ENCODE measurements at places on chromosomes 3 and 15. TPM values are rescaled to one million over a fixed set of nuclear protein-coding genes. Genes with fewer than 3 reads are reported as not detected.

DNA sequence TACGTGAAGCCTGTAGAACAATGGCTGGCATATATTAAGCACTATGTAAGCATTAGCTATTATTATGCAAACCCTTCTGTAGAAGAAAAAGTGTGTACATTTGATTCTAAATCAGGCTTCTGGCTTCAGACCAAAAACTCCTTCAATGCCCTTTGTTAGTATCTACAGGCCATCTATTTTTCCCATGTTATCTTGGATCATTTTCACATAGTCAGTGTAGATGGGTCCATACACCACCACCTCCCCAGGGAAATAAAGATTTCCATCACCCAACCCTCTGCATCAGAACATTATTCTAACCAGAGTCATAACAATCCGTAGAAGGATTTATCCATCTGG, 8.0 kb upstream of the KLHL6 start:
- DNase-seq, result peak; percentile 33

Gene ZWILCH
- total RNA-seq, result 8.3 TPM

DNA sequence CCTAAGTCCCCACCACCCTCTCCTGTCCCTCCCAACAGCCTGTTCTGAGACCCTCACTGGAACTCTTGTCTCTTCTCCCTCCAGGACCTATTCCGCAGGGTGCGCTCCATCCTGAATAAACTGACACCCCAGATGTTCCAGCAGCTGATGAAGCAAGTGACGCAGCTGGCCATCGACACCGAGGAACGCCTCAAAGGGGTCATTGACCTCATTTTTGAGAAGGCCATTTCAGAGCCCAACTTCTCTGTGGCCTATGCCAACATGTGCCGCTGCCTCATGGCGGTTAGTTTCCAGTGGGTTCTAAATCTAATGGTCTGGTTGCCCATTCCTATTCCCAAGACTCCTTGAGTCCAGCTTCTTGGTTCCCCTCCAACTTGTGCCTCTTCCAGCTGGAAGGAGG, 9.3 kb downstream of the EIF4G1 start:
- no peak for DNase-seq

GRCh38 chr3:45688194-45688881, 858 bp upstream of the SACM1L start:
- peak; percentile 52 for DNase-seq

Gene C3orf33
- 1.4 TPM for total RNA-seq

DNA sequence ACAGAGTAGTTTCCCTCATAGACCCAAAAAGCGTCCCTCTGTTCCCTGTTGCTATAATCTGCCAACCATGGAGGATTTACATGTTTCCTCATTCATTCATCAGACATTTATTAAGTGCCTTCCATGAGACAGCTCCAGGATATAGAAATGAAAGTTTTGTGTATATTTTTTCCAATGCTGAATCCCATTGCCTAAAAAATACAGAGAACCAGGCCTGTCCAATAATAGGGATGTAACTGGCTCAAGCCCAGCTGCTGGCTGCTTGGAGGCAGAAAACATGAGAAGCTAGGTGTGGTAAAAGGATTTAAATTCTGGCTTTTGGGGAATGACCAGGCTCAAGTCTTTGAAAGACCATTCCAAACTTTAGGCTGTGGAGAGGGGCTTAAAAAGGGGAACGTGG, 41.5 kb downstream of the RARB start:
- DNase-seq, result no peak

- no peak for DNase-seq
Measured at GRCh38 chr3:157912514-157913451, 193.4 kb downstream of the SHOX2 start.

DNA sequence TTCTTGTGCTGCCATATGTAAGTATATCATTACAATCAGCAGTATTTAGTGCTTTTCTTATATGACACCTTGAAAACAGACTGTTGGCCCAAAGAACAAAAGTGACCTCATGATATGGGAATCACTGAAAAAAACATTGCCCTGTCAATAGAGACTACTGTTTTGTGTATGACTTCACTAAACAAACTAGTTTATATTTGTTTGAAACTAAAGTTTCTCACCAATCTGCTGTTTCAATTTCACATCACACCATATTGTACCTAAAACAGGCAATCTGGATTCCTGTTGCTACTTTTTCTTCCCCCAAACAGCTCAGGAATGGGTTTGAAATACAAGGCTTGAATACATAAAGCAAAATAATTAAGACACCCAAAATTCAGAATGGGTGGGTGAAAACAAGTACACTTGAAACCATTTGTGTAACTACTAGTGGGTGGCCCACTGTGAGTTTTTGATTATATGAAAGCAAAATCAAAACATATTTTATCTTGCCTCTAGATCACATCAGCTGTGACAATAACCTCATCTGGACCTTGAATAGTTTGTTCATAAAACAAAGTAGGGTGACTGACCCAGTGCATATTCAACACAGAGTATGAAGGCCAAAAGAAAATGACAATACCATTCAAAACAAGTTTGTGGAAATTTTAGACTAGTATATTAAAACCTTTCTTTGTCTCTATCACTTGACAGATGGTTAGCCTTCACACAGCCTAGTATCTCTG, 5.9 kb downstream of the ZBTB20 start:
- no peak for DNase-seq

DNA sequence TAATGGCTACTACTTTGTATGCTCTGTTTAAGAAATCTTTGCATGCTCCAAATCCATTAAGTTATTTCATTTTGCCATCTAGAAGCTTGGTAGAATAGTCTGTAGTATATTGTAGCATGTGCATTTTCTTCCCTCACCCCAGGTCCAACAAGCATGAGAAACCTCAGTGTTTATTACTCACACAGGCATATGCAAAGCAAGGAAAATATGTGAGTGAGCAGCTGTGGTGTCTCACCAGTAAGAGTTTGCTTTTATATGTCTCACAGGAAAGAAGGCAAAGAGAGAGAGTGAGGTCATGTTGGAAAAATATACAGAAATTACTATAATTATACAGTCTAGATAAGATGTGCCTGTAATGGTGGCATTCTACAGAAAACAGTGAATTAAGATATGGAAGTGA, 312.5 kb downstream of the C3orf38 start:
- no peak for DNase-seq

DNA sequence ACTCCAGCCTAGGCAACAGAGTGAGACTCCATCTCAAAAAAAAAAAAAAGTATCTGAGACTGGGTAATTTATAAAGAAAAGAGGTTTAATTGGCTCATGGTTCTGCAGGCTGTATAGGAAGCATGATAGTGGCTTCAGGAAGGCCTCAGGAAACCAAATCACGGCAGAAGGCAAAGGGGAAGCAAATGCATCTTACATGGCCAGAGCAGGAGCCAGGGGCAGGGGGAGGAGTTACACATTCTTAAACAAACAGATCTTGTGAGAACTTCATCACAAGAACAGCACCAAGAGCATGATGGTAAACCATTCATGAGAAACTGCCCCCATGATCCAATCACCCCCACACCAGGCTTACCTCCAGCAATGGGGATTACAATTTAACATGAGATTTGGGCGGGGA, 37.2 kb downstream of the ACAP2 start:
- DNase-seq, result no peak

DNA sequence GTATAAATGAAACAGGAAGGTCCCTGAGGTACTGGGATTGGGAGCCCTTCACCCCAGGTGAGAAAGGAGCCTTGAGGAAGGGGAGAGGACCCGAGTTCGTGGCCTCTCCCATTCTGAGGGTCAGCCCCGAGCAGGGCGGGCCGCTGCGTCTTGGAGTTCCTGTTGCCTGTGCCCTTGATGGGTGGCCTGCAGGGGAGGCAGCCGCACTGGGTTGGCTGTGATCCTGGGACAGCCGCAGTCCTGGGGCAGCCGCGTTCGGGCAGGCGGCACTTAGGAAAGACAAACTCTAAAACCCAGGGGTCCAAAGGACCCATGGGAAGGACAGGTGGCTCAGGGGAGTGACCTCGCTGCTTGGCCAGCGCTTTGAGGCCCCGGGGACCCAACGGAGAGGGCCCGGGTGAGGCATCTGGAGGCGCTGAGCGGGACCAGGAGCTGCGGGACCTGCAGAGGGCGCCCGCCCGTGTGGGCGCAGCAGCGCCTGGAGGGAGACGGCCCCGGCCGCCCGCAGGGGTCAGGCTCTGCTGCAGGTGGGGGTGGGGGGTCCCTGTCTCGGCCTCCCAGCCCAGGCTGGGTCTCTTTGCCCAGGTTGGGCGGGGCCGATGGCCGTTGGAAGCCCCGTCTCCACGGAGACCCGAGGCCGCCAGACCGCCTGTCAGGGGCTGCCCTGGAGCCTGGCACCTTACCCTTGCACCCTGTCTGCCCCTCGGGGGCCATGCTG, 65.1 kb downstream of the HMCES start:
- DNase-seq, result no peak

DNA sequence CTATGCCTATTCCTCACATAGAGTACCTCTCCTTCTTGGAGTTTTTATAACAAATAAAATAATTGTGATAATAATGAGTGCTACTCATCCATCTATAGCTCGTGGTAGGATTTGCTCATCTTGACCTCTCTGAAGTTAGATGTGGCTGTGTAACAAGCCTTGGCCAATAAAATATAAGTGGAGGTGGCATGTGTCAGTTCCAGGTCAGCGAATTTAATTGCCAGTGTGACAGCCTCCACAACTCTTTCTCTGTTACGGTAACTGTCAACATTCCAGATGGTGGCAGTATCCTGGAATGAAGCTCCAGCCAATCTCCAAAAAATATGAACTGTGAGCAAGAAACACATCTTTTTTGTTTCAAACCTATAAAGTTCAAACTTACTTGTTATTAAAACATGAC, 13.8 kb downstream of the CLRN1 start:
- DNase-seq, result no peak

Gene RTP3
- total RNA-seq, result not detected

GRCh38 chr3:132573797-132574211, 23.3 kb upstream of the ACKR4 start:
- DNase-seq, result peak; percentile 66

- DNase-seq, result no peak
Measured at GRCh38 chr15:100834731-100835130, 44.9 kb upstream of the ALDH1A3 start.

DNA sequence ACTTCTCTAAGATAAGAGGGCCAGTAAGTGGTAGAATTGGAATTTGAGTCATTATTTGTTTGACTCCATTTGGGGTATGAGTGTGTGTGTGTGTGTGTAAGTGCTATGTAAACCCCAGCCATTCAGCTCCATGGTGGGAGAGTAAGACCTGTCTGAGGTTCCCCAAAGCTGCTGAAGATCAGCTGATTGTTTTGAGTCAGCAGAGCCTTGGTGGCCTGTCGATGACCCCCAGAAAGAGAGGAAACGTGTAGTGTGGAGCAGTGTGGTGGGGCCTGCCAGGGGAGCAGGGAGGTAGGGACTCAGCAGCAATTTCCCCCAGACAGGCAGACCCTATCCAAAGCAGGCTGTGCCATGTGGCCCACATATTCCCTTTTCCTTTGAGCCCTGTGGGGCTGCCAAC, 5.3 kb downstream of the DVL3 start:
- DNase-seq, result no peak

DNA sequence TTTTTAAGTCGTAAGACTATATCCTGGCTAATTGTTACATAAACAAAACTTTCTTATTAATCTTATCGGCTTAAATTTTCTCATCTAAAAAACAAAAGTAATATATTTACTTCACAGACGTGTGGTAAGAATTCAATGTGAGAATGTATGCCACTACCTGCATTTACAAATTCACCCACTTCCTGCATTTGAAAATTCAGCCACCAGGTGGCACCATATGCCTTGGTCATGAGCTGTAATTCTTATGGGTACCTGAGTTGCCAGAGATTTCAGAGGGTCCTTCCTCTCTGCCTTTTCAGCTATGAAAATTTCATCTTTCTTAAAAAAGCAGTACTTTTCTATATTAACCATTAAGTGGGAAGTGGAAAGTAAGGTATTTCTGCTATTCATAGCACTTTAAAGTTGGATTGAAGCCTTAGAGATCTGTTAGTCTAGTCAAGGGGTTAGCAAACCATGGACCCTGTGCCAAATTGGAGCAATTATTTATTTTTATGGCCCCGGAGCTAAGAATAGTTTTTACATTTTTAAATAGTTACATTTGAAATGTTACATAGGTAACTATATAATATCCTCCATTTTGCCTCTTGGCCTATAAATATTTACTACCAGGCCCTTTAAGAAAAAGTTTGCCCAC, 127.8 kb downstream of the HCN4 start:
- DNase-seq, result peak; percentile 65

DNA sequence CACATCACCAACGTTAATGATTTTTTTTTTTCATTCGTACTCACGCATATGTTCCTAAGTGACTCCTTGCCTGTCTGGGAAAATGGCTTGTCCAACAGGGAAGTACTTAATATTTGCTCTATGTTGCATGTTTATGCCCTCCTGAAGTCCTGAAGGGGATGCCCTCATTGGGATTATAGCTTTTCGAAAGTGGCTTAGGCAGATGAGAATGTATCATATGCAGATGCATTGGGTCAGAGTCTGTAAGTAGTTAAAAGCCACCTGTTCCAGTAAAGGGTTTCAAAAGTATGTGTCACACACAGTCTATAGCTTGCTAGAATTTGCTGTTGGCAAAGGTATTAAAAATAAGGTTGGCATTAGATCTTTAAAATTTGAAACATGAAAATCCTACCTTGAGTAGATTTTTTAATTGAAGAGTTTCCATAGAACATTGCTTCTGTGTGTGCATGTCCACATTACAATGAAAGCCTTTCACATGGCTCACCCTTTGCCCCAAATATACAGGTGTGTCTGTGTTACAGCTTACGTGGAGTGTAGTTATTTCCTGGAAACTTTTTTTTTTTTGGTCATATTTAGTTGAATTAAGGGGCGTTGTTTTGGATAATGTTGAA, 2.1 kb downstream of the ABHD17C start:
- no peak for DNase-seq

DNA sequence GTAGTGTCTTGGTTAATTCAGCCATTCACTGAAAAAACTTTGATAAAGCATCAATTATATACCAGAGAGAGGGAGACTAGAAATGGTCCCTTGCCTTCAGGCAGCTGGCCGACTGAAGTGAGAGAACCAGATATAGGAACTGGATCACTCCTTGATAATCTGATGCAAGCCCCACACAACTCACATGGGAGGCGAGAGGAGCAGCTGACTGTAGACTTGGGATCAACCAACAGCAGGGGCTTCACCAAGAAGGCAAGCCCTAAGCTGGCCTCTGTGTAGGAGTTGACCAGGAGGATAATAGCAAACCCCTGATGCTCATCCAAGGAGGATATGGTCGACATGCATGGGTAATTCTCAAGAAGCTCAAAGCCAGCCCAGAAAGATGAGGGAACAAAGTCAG, 133.1 kb downstream of the SRGAP3 start:
- DNase-seq, result no peak

- DNase-seq, result no peak
Measured at GRCh38 chr15:49852756-49853155, 231.9 kb downstream of the DTWD1 start.

DNA sequence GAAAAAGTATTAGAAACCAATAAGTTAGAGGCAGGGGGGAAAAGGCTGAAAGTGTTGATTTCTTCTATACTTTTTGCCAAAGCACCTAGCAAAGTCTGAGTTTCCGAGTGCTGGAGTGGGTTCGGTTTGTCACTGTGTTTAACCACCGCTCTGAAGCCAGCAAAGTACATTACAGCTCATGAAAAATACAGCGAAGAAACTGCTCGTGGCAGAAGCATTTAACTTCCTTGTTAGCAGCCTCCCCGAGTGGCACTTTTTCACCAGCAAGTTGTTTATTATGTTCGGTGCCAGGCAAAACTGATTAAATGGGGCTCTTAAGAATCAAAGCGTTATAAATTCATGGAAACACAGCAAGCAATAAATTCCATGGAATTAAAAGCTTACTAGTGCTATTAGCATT, 313.6 kb downstream of the FOXP1 start:
- no peak for DNase-seq
